ENCODE measurements at places on chromosomes 5 and 9. TPM values are rescaled to one million over a fixed set of nuclear protein-coding genes. Genes with fewer than 3 reads are reported as not detected.

NR2F1 gene
- 1.6 TPM for total RNA-seq

LRRC26 gene
- total RNA-seq: not detected

LEAP2 gene
- total RNA-seq: not detected

FOXD4L3 gene
- total RNA-seq: 0.39 TPM

SPINK4 gene
- total RNA-seq: not detected

CCL28 gene
- 2.0 TPM for total RNA-seq

MYOZ3 gene
- not detected for total RNA-seq

PTCD2 gene
- 9.5 TPM for total RNA-seq

PCDHA8 gene
- 0.39 TPM for total RNA-seq

CD72 gene
- 3.5 TPM for total RNA-seq

OR1J2 gene
- total RNA-seq: not detected

CDK7 gene
- total RNA-seq: 39.9 TPM

RFX3 gene
- total RNA-seq: 2.4 TPM

TAF11L3 gene
- total RNA-seq: not detected

FYB1 gene
- total RNA-seq: not detected

CCNB1 gene
- 28.7 TPM for total RNA-seq

LTC4S gene
- total RNA-seq: 1.2 TPM

TEK gene
- total RNA-seq: 2.4 TPM

SPRY4 gene
- total RNA-seq: 2.0 TPM

SLC46A2 gene
- not detected for total RNA-seq

ZNF483 gene
- total RNA-seq: 0.79 TPM

GRM6 gene
- total RNA-seq: not detected

INSL4 gene
- total RNA-seq: not detected

BAAT gene
- total RNA-seq: not detected

OLFML2A gene
- 14.9 TPM for total RNA-seq

C9orf50 gene
- total RNA-seq: 0.39 TPM

IFNK gene
- not detected for total RNA-seq
